ENCODE measurements at places on chromosomes 12 and 14.

DNA sequence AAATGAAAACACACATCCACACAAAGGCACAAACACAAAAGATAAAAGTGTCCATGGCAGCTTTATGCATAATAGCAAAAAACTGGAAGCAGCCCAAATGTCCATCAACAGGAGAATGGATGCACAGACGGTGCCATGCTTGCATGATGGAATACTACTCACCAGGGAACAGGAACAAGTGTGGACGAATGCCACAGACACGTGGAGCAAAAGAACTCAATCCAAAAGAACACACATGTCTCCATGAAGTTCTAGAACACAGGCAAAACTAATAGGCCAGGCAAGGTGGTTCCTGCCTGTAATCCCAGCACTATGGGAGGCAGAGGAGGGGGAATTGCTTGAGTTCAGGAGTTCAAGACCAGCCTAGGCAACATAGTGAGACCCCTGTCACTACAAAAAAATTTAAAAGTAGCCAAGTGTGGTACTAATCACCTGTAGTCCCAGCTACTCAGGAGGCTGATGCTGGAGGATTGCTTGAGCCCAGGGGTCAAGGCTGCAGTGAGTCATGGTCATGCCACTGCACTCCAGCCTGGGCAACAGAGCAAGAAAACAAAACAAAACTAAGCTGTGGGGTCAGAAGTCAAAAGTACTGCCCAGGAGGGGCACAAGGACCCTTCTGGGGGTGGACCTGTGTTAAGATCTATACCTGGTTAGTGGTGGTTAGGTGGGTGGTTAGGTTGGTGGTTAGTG lies 7.3 kb upstream of the TMEM119 start:
- DNase-seq = no peak

DNA sequence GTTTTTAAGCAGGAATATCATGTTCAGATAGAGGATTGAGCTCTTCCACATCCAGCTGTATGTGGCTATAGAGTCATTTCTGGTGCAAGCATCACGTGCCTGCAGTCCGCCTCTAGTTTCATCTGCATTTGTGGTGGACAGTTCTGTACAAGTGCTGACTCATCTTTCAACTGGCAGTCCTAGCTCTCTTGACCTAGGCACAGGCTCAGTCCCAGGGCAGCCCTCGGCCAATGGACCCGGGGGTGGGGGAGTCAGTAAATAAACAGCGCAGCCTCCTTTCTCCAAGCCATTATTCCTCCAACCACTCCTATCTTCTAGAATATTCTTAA lies 41.8 kb upstream of the FRMD6 start:
- no peak for DNase-seq

DNA sequence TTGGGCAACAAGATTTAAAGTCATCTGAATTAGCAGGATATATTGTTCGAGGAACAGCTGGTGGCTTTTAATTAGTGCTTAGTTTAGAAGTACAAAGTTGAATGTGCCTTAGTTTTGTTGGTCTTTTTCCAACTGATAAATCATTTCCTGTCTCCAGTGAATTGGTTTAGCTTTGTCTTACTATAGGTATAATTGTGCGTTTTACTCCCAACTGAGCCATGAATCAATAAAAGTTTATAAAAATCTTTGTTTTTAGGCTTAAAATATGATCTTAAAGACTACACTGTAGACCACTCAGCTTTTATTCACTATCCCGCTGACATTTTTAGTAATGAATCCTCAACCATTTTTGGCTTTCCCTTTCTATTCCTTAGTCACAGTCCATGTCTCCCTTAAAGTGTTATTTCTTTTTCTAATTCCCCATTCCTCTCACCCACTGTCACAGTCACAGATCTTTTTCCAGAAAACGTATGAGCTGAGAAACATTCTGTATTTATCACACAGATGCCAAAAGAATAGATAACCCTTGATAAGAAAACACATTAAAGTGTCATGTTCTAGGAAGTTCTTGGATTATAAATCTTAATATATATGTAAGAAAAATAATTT lies 34.0 kb upstream of the ALG10 start:
- DNase-seq = no peak

DNA sequence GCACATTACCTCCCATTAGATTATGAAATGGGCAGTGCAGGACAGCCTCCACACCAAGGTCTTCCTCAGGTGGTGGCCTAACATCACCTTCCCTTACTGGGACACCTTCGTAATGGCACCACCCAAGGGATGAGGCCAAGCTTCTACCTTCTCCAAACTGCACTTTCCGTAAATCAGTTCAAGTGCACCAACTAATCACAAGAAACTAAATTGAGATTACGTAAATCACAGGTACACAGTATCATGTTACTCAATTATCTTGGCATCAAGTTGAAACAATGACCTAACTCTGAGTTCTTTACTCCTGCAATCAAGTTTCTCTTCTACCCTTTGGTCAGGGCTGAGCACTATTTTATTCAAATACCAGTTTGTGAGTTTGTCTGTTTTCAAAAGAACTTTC lies 13.8 kb downstream of the SLC41A2 start:
- no peak for DNase-seq

DNA sequence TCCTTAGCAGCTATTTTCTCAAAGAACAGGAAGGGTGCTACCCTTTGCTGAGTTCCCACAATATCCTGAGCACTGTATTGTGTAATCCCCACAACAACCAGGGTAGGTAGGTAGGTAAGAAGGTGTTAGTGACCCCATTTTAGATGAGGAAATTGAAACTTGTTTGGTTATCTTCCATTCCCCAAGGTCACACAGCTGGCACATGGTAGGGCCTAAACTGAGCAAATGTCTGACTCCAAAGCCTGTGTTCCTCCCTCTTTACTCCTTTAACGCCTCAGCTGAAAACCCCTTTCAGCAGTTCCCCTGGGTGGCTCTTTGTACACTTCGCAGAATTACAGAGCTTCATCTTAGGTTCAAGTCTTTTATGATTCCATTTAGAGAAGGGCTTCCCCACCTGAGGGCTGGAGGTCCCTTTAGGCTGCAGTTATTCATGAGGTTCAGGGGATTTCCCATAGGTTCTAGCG lies 26.5 kb upstream of the RIC8B start:
- DNase-seq = no peak

DNA sequence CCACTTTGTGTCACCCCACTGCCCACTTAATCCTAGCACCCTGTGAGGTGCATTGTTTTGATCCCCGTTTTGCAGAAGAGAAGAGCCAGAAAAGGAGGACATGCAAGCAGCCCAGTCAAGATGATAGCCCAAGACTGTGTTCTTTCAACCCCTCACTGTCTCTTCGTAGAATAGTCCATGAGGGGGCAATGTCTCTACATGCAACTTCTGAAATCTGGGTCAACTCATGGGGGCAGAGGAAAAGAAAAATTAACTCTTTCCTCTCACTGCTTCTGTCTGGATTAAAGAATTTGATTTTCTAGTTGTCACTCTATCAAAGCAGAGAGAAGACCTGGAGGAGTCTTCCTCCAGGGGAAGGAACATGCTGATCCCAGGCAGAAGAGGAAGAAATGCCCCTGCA lies 229.6 kb upstream of the NOS1 start:
- DNase-seq = no peak

GRCh38 chr14:61578745-61579144 lies 116.6 kb upstream of the HIF1A start:
- no peak for DNase-seq

All from hematopoietic multipotent progenitor cell (in vitro differentiated cells).